GM12878 (cell line): ENCODE measurements at places on chromosomes 6 and 20.
A peak's percentile ranks its signal among the peaks of the same experiment; 100 is the strongest.

DNA sequence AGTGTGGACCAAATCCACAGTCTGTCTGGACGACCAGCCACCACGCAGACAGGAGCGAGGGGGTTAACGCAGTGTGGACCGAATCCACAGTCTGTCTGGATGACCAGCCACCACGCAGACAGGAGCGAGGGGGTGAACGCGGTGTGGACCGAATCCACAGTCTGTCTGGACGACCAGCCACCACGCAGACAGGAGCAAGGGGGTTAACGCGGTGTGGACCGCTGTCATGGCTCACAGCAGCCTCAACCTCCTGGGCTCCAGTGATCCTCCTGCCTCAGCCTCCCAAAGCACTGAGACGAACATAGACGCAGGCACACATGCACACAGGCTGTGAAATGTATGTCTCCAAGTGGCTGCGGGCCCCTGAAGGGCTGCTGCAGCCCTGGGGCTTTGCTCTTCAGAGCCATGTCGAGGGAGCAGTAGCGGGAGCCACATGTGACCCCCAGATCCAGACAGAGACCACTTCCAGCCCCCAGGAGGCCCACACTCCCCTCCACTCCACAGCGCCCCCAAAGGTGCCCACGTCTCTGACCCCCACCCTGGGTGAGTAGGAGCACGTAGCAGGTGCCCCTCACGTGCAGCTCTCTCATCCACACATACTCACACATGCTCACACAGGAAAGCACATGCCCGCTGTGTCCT lies 98.1 kb downstream of the YTHDF1 start:
- no peak for DNase-seq
- no peaks in the 10 kb centered on the region for H3K4me1 ChIP-seq
- 0 out of 2 replicates have a peak, but pooled peaks cover 1% of the 10 kb centered on the region for H3K27me3 ChIP-seq
- no peaks in the 10 kb centered on the region for H3K36me3 ChIP-seq
- no peak overlapping the region for H3K27ac ChIP-seq

DNA sequence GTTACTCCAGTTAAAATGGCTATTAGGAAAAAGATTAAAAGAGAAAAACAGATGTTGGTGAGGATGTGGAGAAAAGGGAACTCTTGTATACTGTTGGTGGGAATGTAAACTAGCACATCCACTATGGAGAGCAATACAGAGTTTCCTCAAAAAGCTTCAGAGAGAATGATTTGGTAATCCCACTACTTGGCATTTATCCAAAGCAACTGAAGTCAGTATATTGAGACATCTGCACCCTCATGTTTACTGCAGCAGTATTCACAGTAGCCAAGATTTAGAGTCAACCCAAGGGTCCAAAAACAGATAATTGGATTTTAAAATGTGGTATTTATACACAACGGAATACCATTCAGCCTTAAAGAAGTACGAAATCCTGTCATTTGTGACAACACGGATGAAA lies 469.5 kb downstream of the QKI start:
- no peaks in the 10 kb centered on the region for H3K27me3 ChIP-seq
- no peak overlapping the region for H3K4me3 ChIP-seq
- H3K36me3 ChIP-seq, result no peaks in the 10 kb centered on the region
- no peak for DNase-seq

DNA sequence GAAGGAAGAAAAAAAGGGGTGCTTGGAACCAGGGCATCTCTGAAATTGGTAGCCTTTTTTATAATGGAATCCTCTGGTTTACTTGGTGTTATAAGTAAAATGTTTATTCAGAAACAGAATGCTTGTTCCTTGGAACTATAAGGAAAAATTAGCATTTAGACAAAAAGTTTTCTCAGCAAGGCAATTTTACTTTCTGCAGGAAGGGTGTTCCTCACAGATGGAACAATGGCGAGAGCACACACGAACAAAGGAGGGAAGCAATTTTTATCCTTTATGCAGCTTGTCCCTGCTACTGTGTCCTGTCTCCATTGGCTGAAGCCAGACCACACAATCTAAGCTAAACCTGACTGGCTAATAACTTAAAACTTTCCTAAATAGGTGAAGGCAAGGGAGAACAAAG lies 22.7 kb upstream of the FANCE start:
- no peak overlapping the region for H3K27ac ChIP-seq
- no peak overlapping the region for H3K4me3 ChIP-seq
- no peaks in the 10 kb centered on the region; the same call in 1 of the 2 replicates for H3K36me3 ChIP-seq
- DNase-seq, result no peak
- no peaks in the 10 kb centered on the region for H3K27me3 ChIP-seq

DNA sequence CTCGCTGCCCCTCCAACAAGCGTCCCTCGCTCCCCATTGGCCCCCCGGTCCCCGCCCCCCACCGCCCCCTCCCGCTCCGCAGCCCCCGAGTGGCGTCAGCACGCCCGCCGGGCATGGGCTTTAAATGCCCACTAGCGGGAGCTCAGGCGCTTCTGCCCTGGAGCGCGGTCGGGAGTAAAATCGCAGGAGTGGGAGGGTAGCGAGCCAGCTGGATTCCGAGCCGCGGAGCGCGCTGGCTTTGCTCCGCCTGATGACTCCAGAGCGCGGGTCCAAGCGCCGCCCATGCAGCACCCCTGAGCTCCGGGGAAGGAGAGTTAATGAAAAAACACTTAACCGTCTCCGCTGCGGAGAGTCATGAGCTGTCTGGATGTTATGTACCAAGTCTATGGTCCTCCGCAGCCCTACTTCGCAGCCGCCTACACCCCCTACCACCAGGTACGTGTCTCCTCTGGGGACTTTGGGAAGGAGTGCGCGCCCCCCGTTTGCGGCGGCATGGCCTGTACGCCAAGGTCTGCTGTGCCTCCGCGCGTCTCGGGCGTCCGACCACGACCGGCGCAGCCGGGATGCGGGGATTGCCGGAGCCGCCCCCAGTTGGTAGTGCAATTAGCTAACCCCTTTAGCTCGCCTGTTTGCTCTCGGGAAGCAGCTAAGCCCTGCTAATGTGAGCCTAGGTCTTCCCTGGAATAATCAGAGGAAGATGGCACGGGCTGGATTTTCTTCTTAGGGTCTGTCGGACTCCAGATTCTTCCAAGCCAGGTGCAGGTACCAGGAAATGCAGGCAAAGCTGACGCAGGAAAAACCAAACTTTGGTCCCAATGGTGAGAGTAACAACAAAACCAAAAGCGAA lies at the start of gene VGLL2:
TSS of gene VGLL2 (plus strand) at position 149 of the 847 bp plus-strand sequence. CDS start at position 355, 206 bp downstream.
- H3K4me3 ChIP-seq, result peak within 1 kb of the TSS; percentile 47; the same call in 1 of the 2 replicates
- H3K4me1 ChIP-seq, result peaks cover 3% of the 10 kb centered on the region; the same call in 1 of the 2 replicates
- DNase-seq, result no peak
- H3K36me3 ChIP-seq, result no peaks in the 10 kb centered on the region

DNA sequence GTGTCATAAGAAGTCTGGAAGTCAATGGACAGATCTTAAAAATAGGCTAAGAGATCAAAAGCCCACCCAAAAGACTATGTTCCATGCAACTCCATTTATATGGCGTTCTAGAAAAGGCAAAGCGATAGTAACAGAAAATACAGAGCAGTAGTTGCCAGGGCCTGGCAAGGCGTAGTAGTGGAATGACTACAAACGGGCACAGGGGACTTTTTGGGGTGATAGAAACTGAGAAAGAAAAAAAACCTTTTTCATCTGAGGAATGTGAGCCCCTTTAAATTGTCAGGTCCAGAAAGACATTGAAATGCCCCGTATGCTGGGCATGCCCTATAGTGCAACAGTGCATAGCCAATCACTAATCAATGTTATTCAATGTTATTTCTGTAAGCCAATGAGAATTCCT lies 47.2 kb upstream of the FAM50B start:
- H3K27me3 ChIP-seq, result no peaks in the 10 kb centered on the region
- DNase-seq, result peak; percentile 56
- H3K27ac ChIP-seq, result no peak overlapping the region
- H3K4me3 ChIP-seq, result no peak overlapping the region
- H3K4me1 ChIP-seq, result peaks cover 32% of the 10 kb centered on the region

- no peaks in the 10 kb centered on the region for H3K4me1 ChIP-seq
- H3K4me3 ChIP-seq, result no peak overlapping the region
- no peak for DNase-seq
These were observed 104.8 kb downstream of the TAF4 start for GRCh38 chr20:61960836-61961235.

GRCh38 chr6:9417400-9417799 lies 982.1 kb upstream of the SLC35B3 start:
- H3K27me3 ChIP-seq, result no peaks in the 10 kb centered on the region
- no peak overlapping the region for H3K4me3 ChIP-seq
- H3K4me1 ChIP-seq, result no peaks in the 10 kb centered on the region
- DNase-seq, result no peak
- no peak overlapping the region for H3K27ac ChIP-seq
- no peaks in the 10 kb centered on the region for H3K36me3 ChIP-seq
